ENCODE measurements at places on chromosomes 11 and 22.

- peak; percentile 7 for DNase-seq
Measured at GRCh38 chr11:114678125-114679036, at the start of gene NXPE2. TSS of gene NXPE2 (plus strand) at chr11:114678527. CDS start at chr11:114678576, 49 bp downstream.

DNA sequence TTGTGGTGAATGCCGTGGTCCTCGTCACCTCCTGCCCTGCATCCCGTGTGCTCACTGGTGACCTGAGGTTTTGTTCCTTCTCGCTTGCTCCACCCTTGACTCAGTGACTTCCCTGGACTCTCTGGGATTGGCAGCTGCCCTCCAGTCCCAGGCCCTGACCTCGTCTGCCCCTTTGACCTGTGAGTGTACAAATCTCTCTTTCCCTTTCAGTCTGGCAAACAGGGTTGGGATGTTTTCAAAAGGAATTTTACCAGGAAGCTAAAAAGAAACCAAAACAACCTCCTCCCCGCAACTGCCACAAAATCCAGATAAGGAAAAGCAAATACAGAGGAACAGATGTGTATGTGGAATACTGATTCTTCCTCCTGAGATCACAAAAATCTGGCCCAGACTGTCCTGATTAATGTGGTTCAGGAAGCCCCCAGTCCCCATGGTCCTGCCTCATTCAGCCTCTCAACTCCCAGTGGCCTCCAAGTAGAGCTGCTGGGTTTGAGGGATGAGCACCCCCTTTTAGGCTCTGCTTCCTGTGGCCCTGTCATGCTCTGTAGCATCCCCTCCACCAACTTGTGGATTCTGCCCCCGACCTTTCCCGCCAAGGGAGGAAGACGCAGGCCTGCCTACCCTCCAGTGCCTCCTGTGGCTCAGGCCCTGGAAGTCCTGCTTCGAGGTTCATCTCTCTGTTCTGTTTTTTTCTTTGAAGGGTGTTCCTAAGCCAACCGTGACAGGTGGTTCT, 15.2 kb downstream of the ROBO4 start:
- DNase-seq = no peak

- DNase-seq = peak; percentile 96
Measured at GRCh38 chr22:35840302-35840739, 122.6 kb downstream of the APOL5 start.

GRCh38 chr11:86923999-86924766, 31.0 kb downstream of the FZD4 start:
- DNase-seq = no peak

Data from GM04504 (cell line).